AG09319 (cell line): ENCODE measurements at places on chromosomes 2 and 18.

GRCh38 chr2:235328991-235329390 is 164.9 kb upstream of the AGAP1 start:
- DNase-seq = no peak

GRCh38 chr2:117523711-117524238 is 290.7 kb upstream of the DDX18 start:
- no peak for DNase-seq

GRCh38 chr2:16254356-16254965 is 314.1 kb downstream of the MYCN start:
- DNase-seq = no peak

DNA sequence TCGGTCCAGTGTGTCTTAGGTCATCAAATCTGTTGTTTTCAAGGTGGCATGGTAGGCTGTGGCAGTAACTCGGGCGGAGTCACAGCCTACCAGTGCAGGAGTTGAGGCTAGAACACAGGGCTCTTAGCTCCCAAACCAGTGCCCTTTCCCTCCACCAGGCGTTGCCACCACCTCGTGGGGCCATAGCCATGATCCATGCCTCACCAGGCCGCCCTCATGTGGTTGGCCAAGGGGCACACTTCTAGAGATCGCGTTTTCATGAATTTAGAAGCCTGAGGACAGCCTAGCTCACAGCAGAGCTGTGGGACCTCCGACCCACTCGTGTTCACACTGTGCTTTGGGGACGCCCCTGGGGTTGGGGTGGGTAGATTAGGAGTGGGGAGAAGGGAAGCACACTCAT is 10.6 kb downstream of the SEC11C start:
- DNase-seq = no peak

DNA sequence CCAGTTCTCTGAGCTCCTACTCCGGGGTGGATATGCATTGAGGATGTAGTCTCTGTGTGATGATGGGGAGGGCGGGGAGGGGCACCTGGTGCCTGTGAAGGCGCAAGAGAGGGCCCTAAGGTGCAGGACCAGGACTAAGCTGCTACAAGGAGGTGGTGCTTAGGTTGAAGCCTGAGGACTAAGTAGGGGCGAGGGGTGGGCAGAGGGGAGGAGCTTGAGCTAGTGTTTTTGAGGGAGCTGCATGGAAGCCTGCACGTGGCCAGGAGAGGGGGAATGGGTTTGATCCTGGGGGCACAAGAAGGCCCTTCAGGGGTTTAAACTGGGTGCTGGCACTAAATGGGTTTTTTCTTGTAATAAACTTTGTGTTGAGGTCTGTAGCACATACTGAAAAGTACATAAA is 105.0 kb downstream of the UGGT1 start:
- no peak for DNase-seq

DNA sequence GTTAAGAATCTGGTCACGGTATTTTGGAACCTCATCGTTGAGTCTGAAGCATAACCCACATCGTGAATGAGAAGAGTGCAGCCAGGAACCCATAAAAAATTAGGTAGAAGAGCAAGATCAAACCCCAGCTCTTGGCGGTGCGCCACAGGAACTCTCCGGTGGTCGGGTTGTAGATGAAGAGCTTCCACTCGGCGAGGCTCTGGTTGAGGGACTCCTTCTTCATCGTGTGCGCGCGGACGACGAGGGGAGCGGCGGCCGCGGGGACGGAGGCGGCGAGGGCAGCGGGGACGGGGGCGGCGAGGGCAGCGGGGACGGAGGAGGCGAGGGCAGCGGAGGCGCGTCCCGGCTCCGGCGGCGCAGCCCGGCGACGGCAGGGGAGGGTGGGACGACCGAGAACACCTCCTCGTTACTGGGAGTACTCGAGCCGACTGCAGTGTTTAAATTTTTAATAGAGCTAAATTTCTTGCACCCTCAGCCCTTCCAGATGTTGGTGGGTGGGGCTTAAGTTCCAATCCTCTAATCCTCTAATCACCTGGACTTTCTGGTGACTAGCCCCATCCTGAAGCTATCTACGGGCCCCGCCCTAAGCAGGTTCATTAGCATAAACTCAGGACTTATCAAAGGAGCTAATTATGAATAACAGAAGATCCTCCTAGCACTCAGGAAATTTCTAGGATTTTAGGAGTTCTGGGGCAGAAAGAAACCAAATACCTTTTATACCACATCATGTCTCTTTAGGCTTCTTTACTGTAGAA is 20.4 kb upstream of the PAPOLG start:
- DNase-seq = no peak

- no peak for DNase-seq
These were observed 20.2 kb downstream of the LGALSL start for GRCh38 chr2:64474121-64474571.

DNA sequence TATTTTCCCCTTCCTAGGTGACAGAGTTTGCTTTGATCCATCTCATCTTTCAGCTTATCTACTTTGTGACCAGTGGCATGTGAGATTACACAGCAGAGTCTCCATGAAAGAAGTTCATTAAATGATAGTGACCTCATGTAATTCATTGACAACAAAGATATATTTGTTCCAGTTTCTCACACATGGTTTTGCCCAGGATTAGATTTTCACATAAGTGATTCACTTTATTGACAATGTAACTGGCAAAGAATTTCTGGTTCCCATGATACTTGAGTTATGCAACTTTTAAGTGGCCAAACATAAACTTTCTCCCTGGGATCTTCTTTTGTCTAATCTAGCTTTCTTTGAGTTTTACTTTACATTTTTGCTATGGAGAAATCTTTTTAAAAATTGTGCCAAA is 50.0 kb downstream of the MC4R start:
- DNase-seq = no peak

DNA sequence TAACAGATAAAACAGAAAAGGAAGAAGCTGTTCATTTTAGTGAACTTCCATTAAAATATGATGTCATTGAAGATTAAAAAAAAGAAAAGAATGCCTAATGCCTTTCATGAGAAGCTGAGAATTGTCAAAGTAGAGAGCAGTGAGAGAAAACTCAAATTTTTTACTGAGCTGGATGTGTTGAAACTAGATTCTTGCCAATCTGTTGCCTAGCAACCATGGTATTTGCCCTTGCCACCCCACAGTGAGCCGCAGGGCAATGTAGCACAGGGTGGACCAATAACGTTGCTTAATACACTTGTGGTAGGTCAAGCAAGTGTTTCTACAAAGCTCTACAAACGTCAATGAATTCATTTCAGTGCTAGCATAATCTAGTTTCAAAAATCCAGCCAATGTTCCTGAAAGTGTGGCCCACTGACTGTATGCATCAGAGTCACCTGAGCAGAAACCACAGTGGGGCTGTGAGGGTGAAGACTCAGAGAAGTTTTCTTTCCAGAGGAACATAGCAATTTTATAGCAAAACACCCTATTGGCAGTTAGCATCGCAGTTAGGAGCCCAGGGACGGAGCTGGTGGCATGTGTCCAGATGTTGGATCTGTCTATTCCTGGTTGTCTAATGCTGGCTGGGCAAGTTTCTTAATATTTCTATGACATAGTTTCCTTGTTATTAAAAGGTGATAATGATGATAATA is 132.2 kb downstream of the DOCK10 start:
- peak; percentile 82 for DNase-seq

GRCh38 chr2:165648801-165649200 is 145.2 kb downstream of the GALNT3 start:
- DNase-seq = no peak

GRCh38 chr2:116810071-116810470 is 1004.4 kb upstream of the DDX18 start:
- DNase-seq = no peak

- DNase-seq = no peak
These were observed 12.2 kb downstream of the ASIC4 start for GRCh38 chr2:219526320-219527075.
